Activated CD8-positive, alpha-beta memory T cell treated with anti-CD3 and anti-CD28 coated beads, Interleukin-2, amount 50 U/mL, for 4 hours (primary cell): ENCODE measurements at places on chromosomes 3 and 15.

GRCh38 chr15:34336231-34336990 lies 1.2 kb downstream of the SLC12A6 start:
- no peak for DNase-seq

DNA sequence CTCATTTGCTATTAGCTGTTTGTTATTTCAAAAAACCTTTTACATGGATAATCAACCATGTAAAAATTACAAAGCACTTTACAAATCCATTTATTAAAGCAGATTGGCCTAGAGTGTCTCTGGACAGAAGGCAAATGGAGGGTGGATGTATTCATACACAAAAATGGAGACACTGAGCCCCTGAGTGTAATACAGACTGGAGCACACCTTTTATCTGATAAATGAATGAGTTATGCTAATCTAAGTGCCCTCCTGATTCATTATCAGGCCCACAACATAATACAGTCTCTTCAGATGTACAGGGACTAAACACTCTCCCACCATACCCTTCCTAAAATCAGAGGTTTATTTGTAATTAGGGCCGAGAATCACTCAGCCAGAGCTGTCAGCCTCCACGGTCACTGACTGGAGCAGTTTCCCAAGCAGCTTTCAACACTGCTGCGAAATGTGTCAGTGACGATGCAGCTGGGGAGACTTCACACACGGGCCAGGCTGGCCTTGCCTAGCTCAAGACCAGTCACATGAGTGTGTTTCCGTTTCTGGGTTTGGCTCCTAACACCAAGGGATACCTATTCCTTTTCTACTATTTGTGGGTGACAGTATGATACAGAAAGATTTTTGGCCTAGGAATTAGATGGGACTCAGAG lies 271.8 kb downstream of the ZIC1 start:
- no peak for DNase-seq

- no peak for DNase-seq
Measured at GRCh38 chr3:48897460-48898376, 964 bp downstream of the SLC25A20 start.

- no peak for DNase-seq
Measured at GRCh38 chr3:100402891-100403290, 1.6 kb downstream of the LNP1 start.

DNA sequence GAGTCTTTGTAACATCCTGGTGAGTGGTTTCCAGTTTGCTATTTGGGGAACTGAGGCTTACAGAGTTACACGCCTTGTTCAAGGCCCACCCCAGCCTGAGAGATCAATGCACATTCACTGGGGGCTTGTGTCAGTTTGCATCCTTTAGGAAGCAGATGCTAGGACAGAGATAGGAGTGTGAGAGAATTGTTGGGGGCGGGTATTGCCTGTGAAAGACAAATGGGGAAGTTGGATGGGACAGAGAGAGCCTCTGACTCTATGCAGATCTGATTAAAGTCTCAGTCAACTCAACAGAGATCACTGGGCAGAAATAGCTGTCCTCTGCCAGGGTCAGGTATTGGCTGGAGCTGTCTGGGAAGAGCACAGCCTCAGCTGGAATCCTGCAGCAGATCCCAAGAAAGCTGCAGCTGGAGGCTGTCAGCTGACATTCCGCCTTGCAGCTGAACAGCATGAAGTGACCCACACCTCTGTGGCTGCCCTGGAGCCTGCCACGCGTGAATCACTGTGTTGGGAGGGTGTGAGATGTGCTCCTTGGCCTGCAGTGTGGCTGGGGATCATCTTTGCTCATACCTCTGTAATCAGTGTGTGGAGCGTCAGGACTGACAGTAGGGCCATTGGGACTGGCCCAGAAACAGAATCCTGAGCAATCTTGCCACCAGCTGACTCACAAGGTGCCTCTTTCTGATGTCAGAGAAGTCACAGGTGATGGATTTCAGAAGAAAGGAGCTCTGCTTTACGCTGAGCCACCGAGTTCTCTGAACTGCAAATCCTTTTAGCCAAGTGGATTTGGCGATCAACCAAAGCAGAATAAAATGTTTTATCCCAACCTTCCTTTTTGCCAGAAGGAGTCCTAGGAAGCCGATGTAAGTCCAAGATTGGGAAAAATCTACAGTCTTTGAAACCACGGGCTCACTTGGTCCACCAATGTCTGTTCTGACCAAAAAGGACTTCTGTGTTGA lies 284.1 kb upstream of the LRRFIP2 start:
- DNase-seq, result no peak

DNA sequence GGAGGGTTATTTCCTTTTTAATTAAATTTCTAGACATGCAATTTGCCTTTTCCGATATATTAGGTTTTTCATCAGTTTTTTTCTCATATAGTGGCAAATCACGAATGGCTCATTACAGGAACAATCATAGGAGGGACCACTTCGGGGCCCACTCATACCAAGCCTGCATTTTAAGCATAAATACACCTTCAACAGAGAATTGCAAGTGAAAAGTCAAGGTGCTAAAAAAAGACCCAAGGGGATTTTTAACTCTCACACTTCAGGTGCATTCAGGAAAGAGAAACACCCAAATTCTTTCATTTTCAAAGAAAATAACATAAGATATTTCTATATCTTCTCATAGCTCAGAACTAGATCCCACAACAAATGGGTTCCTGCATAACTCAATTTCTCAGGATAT lies 979.6 kb upstream of the NR2F2 start:
- no peak for DNase-seq

- DNase-seq, result no peak
Measured at GRCh38 chr15:101541501-101542292, 52.2 kb upstream of the PCSK6 start.

DNA sequence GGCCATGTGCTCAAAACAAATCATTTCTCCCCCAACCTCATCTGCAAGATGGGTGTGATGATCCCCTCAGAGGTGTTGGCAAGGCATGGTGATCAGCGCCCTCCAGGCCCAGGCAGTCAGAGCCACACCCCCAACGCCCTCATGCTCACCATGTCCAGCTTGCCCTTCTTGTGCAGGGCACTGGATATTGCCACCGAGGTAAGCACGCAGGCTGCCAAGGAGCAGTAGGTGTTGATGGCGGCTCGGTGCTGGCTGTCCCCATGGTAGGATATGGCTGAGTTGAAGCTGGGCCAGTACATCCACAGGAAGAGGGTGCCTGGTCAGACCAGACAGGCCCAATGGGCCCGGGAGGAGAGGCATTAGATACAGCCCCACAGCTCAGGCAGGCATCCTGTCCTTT lies 17.2 kb downstream of the RHCG start:
- no peak for DNase-seq

DNA sequence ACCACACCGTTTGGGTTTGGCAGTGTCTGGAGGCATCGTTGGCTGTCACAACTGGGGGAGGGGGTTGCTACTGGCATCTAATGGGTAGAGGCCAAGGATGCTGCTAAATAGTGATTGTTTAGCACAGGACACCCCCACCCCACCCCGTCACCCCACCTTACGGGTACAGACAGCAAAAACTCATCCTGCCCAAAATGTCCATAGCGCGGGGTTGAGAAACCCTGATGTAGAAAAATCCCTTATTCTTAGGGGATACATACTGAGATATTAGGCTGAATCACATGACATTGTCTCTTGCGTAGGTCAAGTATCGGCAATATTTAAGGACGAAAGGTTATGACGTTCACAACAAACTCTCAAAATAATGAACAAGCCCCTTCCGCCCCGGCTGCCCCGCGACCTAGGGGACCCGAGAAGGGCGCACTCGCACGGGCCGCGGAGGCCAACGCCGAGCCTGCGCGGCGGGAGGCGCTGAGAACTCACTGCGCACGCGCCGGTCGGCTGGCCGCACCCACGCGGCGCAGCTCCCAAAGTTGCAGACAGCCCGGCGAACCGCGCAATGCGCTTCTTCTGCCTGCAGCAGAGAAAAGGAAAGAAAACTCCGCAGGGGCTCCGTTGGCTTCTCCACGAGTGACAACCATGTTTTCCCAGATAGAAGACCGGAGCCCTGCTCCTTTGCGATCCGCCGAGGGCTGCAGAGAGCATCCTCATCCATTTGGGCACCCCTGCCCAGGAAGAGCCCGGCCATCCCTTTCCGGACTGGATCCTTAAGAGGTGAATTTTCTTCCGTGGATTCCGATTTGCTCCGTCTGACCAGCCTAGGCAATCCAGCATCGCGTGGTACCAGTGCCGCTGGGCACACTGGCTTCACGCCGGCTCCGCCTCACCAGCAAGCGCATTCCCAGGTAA lies 136.8 kb upstream of the CCDC54 start:
- DNase-seq, result peak; percentile 75
